NCI-H774 (cell line): ENCODE measurements at places on chromosomes 3 and 15.

- DNase-seq, result no peak
Observed at GRCh38 chr3:114436182-114436581, 142.4 kb downstream of the TIGIT start.

GRCh38 chr15:36843822-36844221, 256.5 kb downstream of the MEIS2 start:
- no peak for DNase-seq

DNA sequence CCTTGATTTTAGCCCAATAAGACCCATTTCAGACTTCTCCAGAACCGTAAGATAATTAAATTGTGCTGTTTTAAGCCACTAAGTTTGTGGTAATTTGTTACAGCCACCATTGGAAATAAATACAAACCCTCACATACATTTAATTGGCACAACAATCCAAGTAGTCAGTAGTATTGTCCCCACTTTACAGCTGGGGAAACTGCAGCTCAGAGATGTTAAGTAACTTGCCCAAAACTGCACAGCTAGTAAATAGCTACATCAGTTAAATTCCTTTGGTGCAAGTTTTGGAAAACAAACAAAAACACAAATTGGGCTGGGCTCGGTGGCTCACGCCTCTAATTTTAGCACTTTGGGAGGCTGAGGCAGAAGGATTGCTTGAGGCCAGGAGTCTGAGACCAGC, 13.3 kb upstream of the IREB2 start:
- no peak for DNase-seq

- no peak for DNase-seq
Observed at GRCh38 chr3:100269410-100270214, 8.8 kb downstream of the TBC1D23 start.

GRCh38 chr15:31448635-31448979, 122.0 kb downstream of the KLF13 start:
- no peak for DNase-seq

DNA sequence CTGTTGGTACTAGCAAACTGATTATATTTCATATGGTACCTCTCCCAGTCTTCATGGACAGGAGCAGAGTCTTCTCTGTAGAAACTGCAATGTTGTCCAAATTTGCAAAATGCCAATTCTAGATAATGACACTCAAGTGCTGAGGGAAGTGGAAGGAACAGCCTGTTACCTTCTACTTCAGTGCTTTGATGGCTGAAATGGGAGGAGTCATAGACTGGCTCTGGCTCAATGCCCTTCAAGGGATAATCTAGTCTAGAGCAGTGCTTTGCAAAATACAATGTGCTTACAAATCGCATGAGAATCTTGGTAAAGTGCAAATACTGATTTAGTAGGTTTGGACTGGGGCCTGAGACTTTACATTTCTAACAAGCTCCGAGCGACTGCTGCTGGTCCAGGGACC, 51.7 kb upstream of the ACP3 start:
- no peak for DNase-seq

- DNase-seq, result no peak
Observed at GRCh38 chr3:13581485-13582365, 32.8 kb downstream of the FBLN2 start.

- DNase-seq, result no peak
Observed at GRCh38 chr15:40538976-40539375, 25.9 kb downstream of the CCDC32 start.

- DNase-seq, result no peak
Observed at GRCh38 chr3:59949311-59949710, 899.5 kb upstream of the CFAP20DC start.

DNA sequence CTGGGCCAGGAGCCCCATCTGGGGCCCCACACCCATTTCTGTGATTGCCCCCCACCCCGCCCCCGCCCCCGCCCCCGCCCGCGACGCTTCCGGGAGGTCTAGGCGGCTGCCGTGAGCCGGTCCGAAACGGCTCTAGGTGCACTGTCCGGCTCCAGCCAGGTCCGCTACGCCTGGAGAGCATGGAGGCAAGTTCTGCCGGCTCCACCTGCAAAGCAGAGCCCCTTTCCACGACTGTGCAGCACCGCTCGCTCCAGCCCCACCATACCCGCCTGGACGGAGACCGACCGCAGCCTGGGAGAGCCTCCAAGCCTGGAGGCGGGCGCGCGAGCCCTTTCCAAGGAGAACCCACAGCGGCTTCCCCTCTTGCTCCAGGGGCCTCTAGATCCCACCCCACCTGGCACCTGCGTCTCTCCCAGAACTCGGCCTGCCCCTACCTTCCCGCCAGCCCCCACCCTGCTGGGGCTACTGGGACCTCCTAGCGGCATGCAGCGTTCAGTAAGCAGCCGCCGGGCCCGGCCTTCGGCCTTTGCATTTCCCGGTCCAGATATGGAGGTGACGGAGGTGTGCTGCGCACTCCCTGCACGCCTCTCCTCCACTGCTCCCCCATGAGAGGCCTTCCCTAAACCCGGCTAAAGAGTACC, 66.2 kb downstream of the KLF13 start:
- DNase-seq, result no peak

DNA sequence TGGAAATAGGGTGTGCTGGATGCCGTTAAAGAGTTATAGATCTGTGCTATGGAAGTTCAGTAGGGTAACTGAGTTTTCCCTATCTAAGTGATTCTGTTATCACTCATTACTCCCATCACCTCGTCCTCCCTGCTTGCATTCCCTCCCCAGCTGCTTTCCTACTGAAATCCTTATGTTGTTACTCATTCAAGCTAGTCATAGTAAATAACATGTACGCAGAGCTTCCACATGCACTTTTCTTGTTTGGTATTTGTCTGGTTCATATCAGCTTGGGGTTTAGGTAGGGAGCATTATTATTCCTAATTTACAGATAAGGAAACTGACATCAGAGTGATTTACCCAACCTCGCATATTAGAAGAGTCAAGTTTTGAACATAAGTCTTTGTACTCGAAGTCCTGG, 135.1 kb downstream of the HCN4 start:
- no peak for DNase-seq

GRCh38 chr3:72487078-72487765, 361.0 kb downstream of the SHQ1 start:
- DNase-seq, result no peak

- no peak for DNase-seq
Observed at GRCh38 chr15:51193526-51193925, 98.8 kb upstream of the TNFAIP8L3 start.

- no peak for DNase-seq
Observed at GRCh38 chr3:186589121-186589520, 18.6 kb downstream of the DNAJB11 start.

GRCh38 chr15:46386356-46386755, 751.5 kb downstream of the SQOR start:
- no peak for DNase-seq

DNA sequence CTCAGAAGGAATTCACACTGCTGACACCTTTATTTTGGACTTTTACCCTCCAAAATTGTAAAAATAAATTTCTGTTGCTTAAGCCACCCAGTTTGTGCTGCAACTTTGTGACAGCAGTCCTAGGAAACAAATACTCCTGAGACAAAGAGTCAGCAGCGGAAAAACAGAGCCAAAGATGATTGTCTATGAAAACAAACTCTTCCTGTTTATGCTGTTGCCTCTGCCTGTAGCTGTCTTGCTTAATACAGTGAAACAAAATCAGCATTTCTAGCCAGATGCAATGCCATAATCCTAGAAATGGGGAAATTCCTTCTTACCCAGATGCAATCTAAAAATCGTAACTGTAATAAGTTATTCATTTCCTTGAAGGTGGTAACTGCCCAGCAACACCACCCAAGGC, 387.5 kb upstream of the ATP11B start:
- DNase-seq, result no peak

- DNase-seq, result no peak
Observed at GRCh38 chr15:25065286-25065685, 110.5 kb downstream of the SNRPN start.

- DNase-seq, result no peak
Observed at GRCh38 chr3:57864853-57865252, 108.7 kb downstream of the SLMAP start.

DNA sequence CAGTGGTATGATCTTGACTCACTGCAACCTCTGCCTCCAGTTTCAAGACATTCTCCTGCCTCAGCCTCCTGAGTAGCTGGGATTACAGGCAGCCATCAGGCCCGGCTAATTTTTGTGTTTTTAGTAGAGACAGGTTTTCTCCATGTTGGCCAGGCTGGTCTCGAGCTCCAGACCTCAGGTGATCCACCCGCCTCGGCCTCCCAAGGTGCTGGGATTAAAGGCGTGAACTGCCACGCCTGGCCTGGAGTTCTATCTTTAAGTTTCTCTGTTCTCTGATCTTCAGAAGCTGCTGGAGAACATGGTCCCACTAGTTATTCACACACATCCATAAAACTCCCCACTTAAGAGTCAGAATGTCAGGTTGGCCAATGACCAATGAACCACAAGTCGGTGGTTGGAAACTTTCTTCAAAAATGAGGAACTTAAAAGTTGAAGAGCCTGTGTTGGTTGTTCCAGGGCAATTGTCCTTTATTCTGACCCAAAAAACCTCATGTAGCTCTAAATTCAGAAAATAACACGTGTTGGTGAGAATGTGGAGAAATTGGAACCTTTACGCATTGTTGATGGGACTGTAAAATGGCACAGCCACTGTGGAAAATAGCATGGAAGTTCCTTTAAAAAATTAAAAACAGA, 55.9 kb upstream of the PIK3CB start:
- no peak for DNase-seq
